Activated CD4-positive, alpha-beta T cell treated with anti-CD3 and anti-CD28 coated beads, Interleukin-2, amount 10 ng/mL, durations not matched to agents 24 days and 14 days (primary cell): ENCODE measurements at places on chromosomes 6 and 20. TPM values are rescaled to one million over a fixed set of nuclear protein-coding genes. Genes with fewer than 3 reads are reported as not detected.

ACAT2 gene
- 85.3 and 88.2 TPM in 2 replicates for total RNA-seq

AGER gene
- 20.7 and 24.1 TPM in 2 replicates for total RNA-seq

GRCh38 chr6:37538107-37538506 is 38.4 kb upstream of the CCDC167 start:
- DNase-seq: no peak

- no peak for DNase-seq
Observed at GRCh38 chr20:24684421-24684871, 215.0 kb downstream of the SYNDIG1 start.

MEP1A gene
- total RNA-seq: not detected in 2 replicates
